ENCODE measurements at places on chromosomes 2 and 18. TPM values are rescaled to one million over a fixed set of nuclear protein-coding genes. Genes with fewer than 3 reads are reported as not detected.

LHCGR gene
- not detected for total RNA-seq

ZFP36L2 gene
- 38.5 TPM for total RNA-seq

- DNase-seq = no peak
- no peaks in the 10 kb centered on the region for H3K27me3 ChIP-seq
- H3K4me3 ChIP-seq = no peak overlapping the region
- H3K36me3 ChIP-seq = peaks cover 20% of the 10 kb centered on the region
- H3K4me1 ChIP-seq = peaks cover 33% of the 10 kb centered on the region
Measured at GRCh38 chr2:113910967-113911678, 21.2 kb downstream of the ACTR3 start.

DNA sequence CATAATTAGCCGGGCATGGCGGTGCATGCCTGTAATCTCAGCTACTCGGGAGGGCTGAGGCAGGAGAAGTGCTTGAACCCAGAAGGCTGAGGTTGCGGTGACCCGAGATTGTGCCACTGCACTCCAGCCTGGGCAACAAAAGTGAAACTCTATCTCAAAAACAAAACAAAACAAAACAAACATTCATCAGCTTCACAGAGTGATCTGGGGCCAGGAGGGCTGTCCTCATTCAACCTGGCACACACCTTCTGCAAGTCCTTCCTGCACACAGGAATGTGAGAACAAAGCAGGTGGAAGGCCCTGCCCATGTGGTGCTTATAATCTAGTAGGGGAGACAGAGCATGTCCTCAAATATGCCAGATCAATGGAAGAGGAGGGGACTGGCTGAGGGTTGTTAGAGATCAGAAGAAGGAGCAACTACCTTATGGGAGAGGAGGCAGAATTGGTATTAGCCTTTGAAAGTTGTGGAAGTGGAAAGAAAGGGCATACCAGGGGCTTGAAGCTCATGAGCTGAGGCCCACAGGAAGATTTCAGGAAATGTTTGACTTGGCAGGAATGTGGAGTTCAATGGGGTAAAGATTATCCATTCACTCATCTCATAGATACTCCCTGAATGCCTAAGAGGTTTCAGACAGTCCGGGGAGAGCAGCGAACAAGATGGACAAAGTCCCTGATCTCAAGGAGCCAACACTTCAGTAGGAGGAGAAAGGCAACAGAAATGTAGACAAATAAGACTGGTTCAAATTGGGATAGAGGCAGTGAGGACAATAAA lies 155.3 kb upstream of the SIX3 start:
- no peaks in the 10 kb centered on the region for H3K4me1 ChIP-seq
- H3K4me3 ChIP-seq = no peak overlapping the region
- H3K27ac ChIP-seq = no peak overlapping the region
- H3K36me3 ChIP-seq = no peaks in the 10 kb centered on the region

- no peak overlapping the region for H3K4me3 ChIP-seq
- no peaks in the 10 kb centered on the region for H3K36me3 ChIP-seq
Measured at GRCh38 chr18:3794537-3795348, 344.8 kb downstream of the TGIF1 start.

DNA sequence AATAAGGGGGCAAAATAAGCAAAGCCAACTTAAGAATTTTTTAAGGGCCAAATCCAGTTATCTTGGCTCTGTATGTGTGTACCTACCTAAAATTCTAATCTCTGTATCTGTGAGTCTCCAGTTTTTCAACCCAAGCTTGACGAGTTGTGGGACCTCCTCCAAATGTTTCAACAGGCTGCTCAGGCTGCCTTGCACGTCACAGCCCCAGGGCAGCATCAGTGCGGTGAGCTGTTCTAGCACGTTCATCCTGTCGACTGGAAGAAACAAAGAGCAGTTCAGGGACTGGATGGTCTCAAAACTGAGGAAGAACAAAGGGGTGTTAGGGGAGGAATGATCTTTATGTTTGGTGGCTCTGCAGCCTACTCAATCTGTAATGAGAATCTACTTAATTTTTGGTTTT lies 29.4 kb downstream of the NLRC4 start:
- H3K36me3 ChIP-seq = no peaks in the 10 kb centered on the region
- H3K27ac ChIP-seq = no peak overlapping the region
- H3K4me3 ChIP-seq = no peak overlapping the region
- no peaks in the 10 kb centered on the region for H3K4me1 ChIP-seq

GRCh38 chr2:163708265-163708664 lies 27.5 kb downstream of the FIGN start:
- H3K4me3 ChIP-seq = no peak overlapping the region
- H3K27ac ChIP-seq = no peak overlapping the region
- H3K4me1 ChIP-seq = no peaks in the 10 kb centered on the region
- no peaks in the 10 kb centered on the region for H3K36me3 ChIP-seq

DNA sequence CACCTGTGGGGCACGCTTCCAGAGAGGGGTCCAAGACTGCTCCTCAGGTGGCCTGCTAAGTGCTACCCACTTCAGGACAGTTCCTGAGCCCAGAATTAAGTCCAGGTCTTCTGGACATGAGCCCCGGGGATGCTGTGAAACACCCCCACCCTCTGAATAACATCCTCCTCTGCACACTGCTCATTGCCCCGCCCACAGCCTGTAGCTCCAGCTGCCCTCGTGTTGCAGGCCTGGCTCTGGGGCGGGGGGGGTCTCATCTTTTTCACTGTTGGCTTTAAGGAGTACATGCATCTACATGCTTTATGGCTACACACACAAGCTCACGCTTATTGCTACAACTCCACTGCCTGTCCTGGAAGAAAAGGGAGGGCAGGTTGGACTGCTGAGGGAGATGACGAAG lies 92.8 kb downstream of the PTGR3 start:
- no peaks in the 10 kb centered on the region for H3K36me3 ChIP-seq
- H3K4me3 ChIP-seq = no peak overlapping the region
- DNase-seq = no peak
- no peak overlapping the region for H3K27ac ChIP-seq
- H3K4me1 ChIP-seq = no peaks in the 10 kb centered on the region

DNA sequence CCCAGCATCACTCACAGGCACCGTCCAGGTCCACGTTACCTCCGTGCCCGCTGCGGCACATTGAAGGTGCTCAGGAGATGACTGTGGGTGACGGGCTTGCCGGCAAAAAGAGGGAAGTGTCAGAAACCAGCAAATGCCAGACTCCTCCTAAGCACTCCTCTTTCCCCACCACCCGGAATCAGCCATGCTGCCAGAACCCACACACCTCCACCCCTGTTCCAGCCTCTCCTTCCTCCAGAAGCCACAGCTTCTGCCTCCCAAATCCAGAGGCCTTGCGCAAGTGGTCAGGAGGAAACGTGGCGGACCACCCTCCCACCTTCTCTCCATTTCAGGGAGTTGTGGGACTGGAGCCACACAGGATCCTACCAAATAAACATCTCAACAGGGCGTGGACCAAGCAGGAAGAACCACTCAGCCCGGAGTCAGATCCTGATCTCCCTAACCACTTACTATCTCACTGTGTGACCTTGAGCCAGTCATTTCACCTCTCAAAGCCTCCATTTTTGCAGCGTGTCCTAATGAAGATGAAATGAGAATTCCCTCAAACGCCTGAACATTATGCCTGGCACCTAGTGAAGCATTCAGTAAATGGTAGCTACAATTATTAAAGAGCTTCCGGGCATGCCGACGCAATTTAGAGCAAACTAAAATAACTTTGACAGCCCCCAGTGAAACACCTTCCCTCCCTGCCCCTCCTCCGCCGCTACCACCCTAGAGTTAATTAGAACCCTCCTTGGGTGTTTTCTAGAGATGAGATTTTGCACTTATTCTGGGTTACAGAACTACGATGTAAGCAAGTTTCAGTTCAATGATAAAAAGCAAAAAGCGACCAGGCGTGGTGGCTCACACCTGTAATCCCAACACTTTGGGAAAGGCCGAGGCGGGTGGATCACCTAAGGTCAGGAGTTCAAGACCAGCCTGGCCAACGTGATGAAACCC lies 32.9 kb downstream of the SMAD7 start:
- H3K36me3 ChIP-seq = peaks cover 32% of the 10 kb centered on the region
- H3K27ac ChIP-seq = no peak overlapping the region
- DNase-seq = no peak
- peaks cover 22% of the 10 kb centered on the region for H3K4me1 ChIP-seq
- H3K27me3 ChIP-seq = no peaks in the 10 kb centered on the region

DNA sequence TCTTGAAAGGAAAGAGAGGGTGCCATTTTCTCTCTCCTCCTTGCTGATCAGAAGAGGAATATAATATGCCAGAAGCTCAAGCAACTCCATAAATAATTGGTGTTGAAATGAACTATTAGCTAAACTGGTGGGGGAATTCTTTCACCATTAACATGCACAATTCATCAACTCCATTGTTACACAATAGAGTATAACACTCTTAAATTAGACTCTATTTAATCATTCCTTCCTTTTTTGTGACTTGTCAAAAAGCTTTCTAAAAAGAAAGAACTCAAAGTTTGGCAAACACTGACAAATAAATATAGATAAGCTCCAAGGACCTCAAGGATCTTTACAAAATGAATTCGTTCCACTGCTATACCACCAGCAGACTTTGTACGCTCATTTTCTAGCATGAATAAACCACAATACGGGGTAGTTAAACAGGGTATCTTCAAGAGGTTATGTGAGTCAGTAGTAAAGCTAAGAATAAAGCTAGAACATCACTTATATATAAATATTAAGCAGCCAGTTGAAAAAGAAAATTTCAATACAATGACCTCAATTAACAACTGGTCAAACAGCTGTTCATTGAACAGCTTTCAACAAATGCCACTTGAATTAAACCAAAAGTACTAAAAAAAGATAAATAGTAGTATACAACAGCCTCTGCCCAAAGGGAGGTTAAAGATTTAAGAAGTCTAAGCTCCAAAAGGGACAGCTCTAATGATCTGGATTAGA lies 6.4 kb downstream of the TRAK2 start:
- no peak for DNase-seq
- H3K27ac ChIP-seq = peak overlapping the region; percentile 39

- H3K27me3 ChIP-seq = no peaks in the 10 kb centered on the region
- peak overlapping the region; percentile 82 for H3K4me3 ChIP-seq
- DNase-seq = peak; percentile 39
- H3K4me1 ChIP-seq = peaks cover 8% of the 10 kb centered on the region
Measured at GRCh38 chr2:218569038-218569431, 396 bp downstream of the CNOT9 start.

GRCh38 chr2:132560562-132560961 lies 109.4 kb downstream of the LYPD1 start:
- no peaks in the 10 kb centered on the region for H3K36me3 ChIP-seq
- no peak overlapping the region for H3K27ac ChIP-seq
- H3K4me1 ChIP-seq = no peaks in the 10 kb centered on the region
- no peaks in the 10 kb centered on the region for H3K27me3 ChIP-seq
- H3K4me3 ChIP-seq = no peak overlapping the region

- H3K4me1 ChIP-seq = no peaks in the 10 kb centered on the region
- no peak for DNase-seq
- no peak overlapping the region for H3K27ac ChIP-seq
- H3K36me3 ChIP-seq = no peaks in the 10 kb centered on the region
Measured at GRCh38 chr18:9348766-9349165, 14.2 kb downstream of the TWSG1 start.

- H3K36me3 ChIP-seq = no peaks in the 10 kb centered on the region
- no peak overlapping the region for H3K4me3 ChIP-seq
- H3K4me1 ChIP-seq = peaks cover 7% of the 10 kb centered on the region
- no peaks in the 10 kb centered on the region for H3K27me3 ChIP-seq
- no peak for DNase-seq
- H3K27ac ChIP-seq = no peak overlapping the region
Measured at GRCh38 chr18:79498662-79499061, 102.9 kb downstream of the NFATC1 start.

DNA sequence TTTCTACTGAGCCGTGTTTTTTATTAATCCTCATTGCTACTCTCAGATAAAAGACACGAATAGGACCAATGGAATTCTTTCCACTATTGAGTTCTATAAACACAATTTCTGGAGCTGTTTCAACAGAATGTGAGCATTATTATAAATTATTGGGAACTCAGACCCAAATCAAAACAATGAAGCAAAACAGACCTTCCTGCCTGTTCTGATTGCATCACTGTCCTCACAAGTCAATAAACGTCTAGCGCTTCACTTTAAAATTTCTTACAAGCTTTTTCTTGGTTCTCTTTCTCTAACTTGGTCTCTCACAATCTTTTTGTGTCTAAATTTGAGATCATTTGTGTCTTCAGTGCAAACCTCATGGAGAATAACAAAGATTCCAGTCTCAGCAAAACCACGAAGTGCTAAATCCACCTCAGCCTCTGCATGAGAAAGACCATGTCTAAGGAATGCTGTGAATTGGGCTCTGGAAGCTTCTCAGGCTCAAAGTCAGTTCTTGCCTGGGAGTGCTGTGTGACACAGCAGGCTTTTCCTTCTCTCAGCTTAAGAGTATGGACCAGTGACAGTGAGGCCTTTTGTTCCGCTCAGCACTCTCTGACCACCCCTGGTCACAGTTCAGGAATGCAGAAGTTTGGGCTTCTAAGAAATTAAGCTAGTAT lies 22.8 kb downstream of the ARHGAP28 start:
- H3K27ac ChIP-seq = no peak overlapping the region
- H3K4me1 ChIP-seq = peaks cover 26% of the 10 kb centered on the region
- peak overlapping the region; percentile 15 for H3K4me3 ChIP-seq
- DNase-seq = no peak

DNA sequence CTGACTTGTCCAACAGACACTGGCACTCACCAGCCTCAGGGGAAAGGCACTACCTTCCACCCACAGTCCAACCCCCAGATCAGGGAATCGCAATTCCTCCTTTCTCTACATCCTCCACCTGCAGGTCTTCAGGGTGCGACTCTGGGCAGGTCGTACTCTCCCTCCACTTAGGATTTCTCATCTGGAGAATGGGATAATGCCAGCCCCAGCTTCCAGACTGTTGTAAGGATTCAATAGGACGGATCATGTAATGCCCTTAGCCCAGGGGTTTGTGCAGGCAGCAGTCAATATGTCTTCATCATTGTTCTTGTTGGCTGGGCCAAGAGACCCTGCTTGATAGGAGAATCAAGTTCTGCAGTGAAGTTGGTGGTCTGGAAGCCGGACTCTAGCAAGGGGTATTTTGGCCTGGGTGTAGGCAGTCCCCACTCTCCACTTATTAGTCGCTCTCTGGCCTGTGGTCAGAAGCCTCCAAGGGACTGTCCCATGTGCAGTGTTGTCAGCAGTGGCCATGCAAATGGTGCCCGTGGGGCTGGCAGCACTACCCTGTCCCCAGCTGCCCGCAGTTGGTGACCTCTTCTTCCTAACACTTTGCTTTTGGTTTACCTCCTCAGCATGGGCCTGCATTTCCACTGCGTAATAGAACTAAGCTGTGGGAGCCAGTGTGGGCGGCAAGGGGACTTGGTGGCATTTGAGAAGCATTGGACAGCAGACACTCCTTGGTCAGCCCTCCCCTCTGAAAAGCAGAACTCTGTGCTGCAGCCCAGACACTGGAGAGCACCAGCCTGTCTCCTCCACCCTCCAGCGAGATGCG lies 172.4 kb upstream of the HS6ST1 start:
- H3K4me3 ChIP-seq = no peak overlapping the region
- peaks cover 29% of the 10 kb centered on the region for H3K4me1 ChIP-seq
- no peaks in the 10 kb centered on the region for H3K36me3 ChIP-seq
- no peaks in the 10 kb centered on the region for H3K27me3 ChIP-seq
- H3K27ac ChIP-seq = no peak overlapping the region
- no peak for DNase-seq
